Cerebellum (tissue), 4 donors: ENCODE measurements at places on chromosomes 1 and 21. TPM values are rescaled to one million over a fixed set of nuclear protein-coding genes. Genes with fewer than 3 reads are reported as not detected.

ATP8B2 gene
- total RNA-seq = 39.7 TPM

SLC9C2 gene
- 3.3 TPM for total RNA-seq

FAM177B gene
- 0.18 TPM for total RNA-seq

DNASE2B gene
- total RNA-seq = not detected

TCP10L gene
- 7.9 TPM for total RNA-seq

DNA sequence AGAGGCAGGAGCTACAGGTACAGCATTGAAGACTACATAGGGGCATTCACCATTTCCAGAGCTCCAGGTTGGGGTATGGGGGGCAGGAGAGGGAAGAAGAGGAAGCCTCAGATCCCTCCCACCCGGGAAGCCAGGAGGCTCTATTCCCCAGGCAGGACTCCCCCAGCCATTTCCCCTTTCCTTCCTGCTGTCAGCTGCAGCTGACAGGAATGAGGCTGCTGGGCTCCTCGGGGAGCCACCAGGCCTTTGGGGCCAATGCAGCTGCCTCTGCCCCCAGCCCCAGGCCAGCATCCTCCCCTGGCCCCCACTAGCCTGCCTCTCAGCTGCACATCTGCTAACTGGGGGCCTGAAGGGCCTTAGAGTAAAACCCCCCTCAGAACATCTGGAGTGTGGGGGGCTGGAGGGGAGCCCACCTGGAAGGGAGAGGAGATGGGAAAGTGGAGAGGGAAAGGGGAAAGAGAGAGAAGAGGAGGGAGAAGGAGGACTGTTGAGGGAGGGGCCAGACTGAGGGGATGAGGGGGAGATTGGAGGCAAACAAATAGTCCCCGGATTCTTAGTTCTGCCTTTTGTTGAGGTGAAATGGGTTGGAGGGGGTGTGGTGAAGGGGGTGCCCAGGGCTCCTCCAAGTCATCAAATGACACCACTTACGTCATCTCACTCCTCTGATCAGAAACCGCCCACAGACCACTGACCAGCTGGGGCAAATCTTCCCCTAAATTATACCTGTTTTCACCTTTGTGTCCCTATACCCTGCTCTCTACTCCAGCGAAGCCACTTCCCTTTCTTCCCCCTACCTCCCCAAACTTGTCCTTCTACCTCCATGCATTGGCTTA lies 58.0 kb downstream of the LGR6 start:
- DNase-seq = no peak

- no peak for DNase-seq
Measured at GRCh38 chr1:36737767-36738166, 255.1 kb upstream of the CSF3R start.

- DNase-seq = no peak
Measured at GRCh38 chr1:159012495-159012894, 2.8 kb downstream of the IFI16 start.

DNA sequence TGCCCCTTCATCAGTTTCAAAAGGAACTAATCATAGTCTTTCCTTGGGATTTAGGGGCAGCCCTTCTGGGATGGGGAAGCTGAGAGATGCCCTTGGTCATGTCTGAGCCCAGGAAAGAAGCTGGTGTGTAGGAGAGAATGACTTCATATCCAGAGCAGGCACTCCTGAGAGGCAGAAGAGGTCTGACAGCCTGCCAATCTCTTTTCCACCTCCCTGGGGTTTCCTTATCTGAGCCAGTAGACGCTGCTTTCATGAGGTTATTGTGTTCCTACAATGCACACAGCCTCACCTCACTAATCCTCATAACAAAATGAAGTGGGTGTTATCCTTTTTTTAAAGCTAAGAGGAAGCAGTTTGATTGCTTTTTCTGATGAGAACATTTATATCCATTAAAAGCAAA lies 14.1 kb downstream of the ROR1 start:
- DNase-seq = peak; percentile 75

GRCh38 chr1:235917267-235917811 lies 50.6 kb upstream of the LYST start:
- DNase-seq = peak; percentile 59

GRCh38 chr1:9244501-9245229 lies 10.1 kb downstream of the H6PD start:
- DNase-seq = no peak

DNA sequence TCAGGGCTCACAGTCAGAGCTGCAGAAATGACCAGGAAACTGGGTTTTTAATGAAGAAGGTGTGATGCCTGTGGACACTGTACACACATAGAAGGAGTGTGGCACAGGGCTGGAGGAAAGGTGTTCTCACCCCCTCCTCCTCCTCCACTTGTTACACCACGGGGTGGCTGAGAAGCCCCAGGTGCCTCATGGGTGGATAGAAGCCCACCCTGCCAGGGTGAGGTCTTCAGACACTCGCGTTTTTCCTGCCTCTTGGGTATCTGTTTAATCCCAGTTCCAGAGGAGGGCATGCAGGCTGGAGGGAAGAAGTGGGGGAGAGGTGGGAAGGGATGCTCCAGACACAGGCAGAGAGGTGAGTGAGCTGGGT lies 9.7 kb upstream of the LAD1 start:
- no peak for DNase-seq

DNA sequence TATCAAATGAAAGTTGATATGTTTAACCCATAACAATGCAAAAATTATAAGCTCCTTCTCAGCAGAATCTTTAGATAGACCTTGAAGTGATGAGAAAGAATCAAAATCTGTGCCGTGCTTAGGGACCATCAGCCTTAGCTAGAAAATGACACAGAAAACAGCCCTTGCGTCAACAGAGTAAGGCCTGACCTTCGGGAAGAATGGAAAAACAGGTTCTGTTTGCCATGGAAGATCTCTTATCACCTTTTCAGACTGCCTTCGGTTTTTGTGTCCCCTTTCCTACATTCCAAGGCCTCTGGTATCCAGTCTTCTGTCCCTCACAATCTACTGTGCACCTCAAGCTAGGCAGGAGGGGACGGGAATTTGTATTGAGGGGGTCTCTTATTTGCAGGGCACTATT lies 37.6 kb upstream of the DPT start:
- no peak for DNase-seq

DNA sequence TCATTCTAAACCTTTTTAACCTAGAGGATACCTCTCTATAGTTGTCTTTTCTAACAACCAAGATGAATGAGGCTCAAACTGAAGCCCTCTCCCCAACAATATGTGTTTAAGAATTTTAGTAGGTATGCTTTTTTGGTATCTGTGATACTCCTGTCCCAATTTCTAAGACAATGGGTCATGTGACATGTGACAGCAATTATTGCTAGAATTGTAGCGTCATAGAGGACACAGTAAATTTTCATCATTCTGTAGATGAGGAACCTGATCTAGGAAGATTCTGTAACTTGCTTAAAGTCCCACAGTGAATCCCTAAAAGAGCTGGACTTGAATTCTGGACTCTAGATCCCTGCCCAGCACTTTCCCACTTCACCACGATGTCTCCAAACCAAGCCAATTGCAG lies 11.6 kb upstream of the CASQ1 start:
- no peak for DNase-seq

- no peak for DNase-seq
Measured at GRCh38 chr21:42398436-42399028, 2.7 kb upstream of the TMPRSS3 start.

DNA sequence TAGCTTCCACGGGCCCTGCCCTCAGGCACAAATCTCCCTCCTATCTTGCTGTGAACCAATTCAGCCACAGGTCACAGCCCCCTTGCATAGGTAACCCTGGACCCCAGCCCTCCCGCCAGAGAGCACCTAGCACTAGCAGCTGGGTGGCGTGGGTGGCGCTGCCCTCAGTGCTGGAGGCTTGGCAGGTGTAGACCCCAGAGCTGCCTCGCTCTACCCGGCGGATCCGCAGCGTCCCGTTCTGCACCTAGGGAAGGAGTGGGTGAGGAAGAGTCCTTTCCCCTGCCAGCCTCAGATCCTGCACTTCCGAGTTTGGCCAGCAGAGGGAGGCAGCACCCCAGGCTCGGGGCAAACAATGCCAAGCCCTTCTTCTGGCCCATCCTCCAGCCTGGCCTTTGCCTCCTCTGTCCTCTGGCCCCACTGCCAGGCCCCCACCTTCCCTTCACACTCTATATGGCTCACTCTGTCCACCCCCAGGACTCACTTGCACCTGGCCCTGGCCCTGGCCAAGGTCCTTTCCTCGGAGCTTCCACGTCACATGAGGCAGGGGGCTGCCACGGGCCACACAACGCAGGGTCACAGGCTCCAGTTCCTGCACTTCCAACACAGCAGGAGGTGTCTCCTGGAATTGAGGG lies 9.0 kb downstream of the IGSF9 start:
- DNase-seq = peak; percentile 69

DNA sequence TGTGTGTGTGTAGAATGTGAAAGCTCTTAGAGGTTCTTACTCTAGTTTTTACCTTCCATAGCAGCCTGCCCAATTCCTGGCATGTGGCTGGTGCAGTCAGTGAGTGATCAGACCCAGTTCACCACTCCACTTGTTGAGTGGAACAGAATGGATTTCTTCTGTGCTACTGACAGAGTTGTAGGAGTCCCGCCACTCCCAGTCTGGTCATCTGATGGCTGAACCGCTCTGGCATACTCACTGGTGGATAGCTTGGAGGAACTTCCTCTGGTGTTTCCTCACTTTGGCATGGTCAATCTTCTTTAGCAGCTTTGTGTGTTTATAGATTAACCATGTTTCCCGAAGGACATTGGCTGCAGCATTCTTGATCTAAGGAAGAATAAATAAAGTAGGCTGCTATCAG lies 106.7 kb upstream of the ADAR start:
- no peak for DNase-seq

DNA sequence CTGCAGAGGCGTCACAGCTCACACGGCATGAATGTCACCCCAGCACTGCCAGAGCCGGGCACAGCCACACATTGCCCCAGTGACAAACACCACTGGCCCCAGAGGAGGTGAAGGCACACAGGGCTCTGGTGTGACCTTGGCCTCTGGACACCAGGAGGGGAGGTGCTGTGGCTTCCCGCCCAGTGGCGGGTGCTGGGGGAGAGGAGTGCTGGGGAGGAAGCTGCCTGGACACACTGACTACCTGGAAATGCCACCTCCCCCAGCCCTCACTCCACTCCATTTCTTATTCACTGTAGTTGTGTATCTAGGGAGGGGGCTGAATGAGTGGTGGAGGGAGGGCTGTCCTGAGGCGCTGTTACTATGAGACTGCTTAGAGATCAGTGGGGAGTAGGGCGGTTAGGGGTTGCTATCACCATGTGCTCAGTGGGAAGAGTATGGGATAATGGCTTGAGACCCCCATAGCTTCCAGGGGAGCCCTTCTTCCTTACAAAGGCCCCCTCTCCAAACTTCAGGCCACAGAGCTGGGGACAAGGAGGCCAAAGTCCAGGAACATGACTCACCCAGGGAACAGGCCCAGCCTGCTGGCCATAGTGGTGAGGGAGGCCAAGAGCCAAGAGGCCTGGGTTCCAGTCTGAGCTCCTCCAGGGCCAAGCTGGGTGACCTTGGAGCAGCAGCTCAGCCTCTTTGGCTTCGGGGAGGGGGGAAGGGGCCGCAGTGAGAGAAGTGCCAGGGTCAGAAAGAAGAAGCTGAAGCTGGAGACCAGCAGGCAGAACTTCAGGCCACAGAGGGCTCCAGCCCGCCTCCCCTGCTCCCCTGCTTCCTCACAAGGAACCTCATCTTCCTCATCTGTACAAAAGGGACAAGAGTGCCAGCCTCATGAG lies 40.1 kb downstream of the AHDC1 start:
- peak; percentile 52 for DNase-seq

DNA sequence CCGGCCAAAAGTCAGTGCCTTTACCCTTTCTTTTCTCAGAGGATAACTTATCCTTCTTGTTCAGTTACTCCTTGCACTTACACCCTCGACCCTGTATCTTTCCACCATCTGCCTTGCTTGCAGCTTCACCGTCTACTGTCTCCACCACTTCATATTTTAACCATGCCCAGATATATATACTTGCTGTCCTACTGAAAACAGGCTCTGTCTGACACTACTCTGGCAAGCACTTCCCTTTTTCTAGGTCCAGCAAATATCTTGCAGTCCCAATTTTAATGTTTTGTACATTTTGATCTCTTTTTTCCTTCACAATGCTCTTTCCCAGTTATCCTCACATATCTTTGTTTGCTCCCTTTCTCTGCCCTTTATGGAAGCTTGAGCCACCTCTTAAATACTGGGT lies 308.6 kb downstream of the TPR start:
- DNase-seq = no peak

- DNase-seq = no peak
Measured at GRCh38 chr1:46673749-46674182, 2.1 kb downstream of the TEX38 start.

- no peak for DNase-seq
Measured at GRCh38 chr1:244011786-244012185, 39.3 kb upstream of the ZBTB18 start.

GRCh38 chr1:20343149-20343937 lies 52.7 kb downstream of the VWA5B1 start:
- DNase-seq = no peak

DNA sequence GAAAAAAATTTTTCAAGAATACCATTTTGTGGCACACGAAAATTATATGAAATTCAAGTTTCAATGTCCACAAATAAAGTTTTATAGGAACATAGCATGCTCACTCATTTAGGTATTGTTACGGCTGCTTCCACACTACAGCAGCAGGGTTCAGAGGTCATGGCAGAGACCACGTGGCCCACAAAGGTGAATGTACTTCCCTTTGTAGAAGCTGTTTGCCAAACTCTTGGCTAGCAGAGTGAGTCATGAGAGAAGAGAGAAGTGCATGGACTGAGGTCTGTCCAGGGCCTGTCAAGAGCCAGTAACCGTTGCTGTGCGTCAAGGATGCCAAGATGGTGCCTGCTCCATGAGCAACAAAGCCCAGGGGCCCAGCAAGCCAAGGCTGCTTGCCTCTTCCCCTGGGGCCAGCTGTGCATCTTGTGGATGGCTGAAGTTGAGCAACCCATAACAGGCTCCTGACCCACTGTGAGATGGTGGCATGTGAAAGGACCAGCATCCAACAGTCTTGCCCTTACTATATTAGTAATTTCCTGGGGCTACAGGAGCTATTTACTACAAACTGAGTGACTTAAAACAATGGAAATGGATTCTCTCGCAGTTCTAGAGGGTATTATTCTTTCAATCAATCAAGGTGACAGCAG lies 64.8 kb upstream of the ATP5PO start:
- no peak for DNase-seq

- DNase-seq = no peak
Measured at GRCh38 chr1:167543199-167543990, 10.2 kb downstream of the CREG1 start.

- no peak for DNase-seq
Measured at GRCh38 chr1:228367798-228368791, 38.5 kb downstream of the TRIM11 start.
